Erythroblast (primary cell): ENCODE measurements at places on chromosomes 4 and X.

DNA sequence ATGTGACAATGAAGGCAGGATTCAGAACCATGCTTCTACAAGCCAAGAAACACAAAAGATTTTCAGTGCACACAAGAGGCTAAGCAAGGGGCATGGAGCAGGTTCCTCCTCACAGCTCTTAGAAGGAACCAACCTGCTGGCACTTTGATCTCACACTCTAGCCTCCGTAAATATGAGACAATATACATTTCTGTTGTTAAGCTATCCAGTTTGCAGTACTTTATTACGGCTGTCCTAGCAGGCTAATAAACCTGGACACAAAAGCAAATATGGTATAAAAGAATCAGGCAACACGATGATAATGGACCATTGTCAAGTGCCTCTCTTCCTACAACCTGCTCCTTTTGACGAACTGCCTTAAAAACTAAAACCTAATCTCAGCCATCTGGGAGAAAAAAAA is 114.5 kb downstream of the ZAR1 start:
- no peak for DNase-seq

DNA sequence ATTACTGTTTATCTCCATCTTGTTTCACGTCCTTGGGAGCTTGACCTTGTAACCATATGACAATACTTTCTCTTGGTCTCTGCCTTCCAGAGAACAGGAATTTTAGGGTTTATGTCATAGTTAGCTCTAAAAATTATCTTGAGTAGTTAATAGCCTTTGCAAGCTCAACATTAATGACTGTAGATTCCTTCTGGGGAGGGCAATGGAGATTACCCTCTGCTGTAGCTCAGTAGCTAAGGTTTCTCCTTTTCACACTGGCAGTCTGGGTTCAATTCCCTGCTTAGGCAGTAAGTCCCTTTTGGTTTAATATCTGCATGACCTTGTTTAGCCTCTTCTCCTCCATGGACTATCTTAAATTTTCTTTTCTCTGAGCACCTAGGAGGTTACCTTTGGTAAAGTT is 181.7 kb upstream of the GPR101 start:
- no peak for DNase-seq

- DNase-seq: peak; percentile 43
Observed at GRCh38 chr4:118265312-118266144, 87.3 kb downstream of the PRSS12 start.

DNA sequence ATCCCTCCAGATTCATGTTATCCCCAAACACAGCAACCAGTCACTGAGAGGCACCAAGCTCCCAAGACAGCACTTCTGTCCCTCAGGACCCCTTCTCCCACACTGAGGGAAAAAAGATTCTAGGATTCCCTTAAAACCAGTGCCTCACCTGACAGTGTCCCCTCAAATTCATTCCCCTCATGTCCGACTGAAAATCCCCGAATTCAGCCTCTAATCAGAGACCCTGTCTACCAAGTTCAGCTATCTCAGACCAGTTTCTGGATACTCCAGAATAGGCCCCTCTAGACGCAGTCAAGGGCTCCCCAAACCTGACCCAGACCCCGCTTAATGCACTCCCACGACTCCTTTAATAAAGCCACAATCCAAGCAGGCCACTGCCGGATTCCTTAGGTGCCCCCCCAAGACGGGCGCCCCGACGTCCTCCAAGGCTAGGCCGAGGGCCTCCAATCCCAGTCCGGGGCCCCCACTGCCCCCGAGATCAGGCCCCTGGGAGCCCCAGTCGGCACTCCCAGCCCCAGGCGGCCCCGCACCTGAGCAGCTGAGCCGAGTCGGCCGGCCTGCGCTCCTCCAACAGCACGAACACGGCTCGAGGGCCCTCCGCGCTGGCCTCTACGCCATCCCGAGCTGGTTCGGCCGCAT is 457 bp downstream of the TFE3 start:
- DNase-seq: no peak

DNA sequence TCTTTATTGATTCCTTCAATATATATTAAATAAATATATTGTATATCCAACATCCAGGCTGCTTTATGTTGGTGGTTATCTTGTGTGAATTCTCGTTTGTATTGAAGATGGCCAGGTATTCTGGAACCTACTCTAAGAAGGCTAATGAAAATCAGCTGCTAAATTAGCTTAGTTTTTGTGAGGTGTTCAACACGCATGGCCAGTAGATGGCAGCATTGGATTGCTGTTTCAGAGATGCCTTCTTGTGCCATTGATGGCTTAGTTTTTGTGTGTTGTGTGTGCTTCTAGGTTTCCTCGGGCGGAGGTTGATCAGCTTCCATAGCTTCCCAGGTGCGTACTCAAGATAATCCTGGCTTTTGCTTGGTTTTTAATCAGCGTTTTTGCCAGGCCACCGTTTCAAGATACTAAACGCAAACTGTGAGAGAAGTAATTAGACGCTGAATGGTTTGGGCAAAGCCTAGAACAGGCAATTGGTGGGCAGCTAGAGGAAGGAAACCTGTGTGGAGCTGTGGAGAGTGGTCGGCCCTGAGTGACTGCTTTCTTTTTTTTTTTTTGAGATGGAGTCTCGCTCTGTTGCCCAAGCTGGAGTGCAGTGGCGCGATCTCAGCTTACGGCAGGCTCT is 15.1 kb downstream of the NOCT start:
- DNase-seq: peak; percentile 87

GRCh38 chr4:98110929-98111328 is 32.3 kb downstream of the STPG2 start:
- no peak for DNase-seq

- DNase-seq: no peak
Observed at GRCh38 chr4:109215506-109215905, 87.0 kb downstream of the COL25A1 start.

- DNase-seq: peak; percentile 19
Observed at GRCh38 chrX:11781734-11782370, 23.8 kb downstream of the MSL3 start.

DNA sequence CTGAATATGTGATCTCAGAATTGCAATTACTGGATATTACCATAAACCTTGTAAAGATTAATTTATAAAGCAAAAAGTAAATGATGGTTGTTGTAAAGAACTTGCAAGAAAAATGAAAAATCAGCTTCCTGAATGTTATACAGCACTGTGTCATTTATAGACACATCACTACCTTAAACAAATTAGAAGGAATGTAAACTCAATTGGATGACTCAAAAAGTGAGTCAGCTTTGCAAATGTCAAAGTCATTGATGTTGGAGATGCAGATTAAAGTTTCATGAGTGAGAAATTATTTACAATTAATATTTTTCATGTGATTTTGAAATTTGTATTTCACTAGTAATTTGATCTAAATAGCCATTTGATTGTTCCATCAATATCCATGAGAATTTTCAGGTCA is 193.2 kb downstream of the RAPGEF2 start:
- peak; percentile 68 for DNase-seq

DNA sequence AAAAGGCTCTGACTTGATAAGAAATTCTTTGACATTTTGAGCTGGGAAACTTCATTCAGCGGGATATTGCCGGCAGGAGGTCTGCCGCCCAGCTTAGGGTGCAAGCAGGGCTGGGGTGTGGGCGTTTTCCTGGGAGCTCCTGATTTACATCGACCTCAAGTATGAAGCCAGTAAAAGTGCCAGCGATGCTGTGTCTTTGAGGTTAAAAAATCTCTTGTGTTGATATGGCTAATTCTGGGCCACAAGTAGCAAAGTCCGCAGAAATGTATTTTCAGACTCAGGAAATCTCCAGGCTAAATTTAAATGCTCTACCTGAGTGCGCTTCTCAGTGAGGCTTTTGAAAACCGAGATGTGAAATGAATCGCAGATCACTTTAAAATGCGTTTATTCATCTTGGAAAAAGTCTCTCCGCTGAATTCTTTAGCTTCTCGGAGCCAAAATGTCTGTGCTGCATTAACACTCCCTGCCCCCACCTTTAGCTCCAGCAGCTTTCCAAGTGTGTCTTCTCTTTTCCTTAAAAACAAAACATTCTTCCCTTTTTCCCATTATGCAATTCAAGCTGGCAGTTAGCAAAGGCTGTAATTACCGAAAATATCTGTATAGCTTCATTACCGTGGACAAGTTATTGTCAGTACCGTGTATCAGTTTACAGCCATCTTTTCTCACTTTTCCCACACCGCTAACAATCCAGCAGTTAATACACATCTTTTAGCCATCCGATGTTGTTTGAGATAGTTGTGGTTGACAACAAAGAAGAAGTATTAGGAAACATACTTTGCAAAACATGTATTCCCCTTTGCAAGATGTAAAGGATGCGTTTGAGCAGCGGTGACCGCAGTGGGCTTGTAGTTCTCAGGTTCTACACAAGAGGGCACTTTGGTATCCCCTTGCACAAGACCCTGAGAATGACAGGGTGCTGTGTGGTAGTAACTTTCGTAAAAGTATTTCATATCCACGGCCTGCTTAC is 136.0 kb upstream of the STX18 start:
- peak; percentile 26 for DNase-seq

- peak; percentile 29 for DNase-seq
Observed at GRCh38 chr4:41939016-41939626, 3.9 kb downstream of the TMEM33 start.

- peak; percentile 49 for DNase-seq
Observed at GRCh38 chr4:15396157-15396800, 31.6 kb upstream of the C1QTNF7 start.

- DNase-seq: no peak
Observed at GRCh38 chr4:87078987-87079486, 141.4 kb downstream of the KLHL8 start.

DNA sequence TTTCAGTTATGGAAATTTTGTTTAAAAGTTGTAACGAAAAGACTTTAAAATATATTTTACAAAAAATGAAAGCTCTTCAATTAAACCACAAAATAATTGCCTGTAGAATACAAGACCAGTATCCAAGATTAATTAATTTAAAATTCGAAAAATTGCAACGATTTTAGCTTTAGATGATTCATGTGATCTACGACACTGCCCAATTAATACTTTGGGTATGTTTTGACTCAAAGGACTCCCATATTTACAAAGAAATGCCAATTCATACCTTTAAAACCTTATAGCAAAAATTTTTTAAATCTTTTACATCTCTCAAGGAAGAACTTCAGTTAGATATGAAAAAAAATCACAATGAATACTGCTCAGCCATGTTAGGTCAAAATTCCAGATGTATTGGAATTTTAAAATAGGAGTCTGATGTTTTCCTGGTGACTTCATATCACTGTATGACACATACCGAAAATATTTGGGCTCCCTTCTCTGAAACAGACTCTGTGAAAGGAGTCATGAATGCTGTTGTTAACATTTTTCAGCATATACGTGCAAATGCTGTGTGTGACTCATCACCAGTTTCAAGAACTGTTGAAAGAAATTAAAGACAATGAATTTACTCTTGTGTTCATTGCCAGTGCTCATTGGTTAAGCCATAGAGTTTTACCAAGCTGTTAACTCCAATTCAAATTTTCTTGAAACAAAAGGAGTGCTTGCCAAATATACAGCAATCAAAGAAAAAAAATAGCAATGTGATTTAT is 13.8 kb upstream of the SMS start:
- no peak for DNase-seq
